ENCODE measurements at places on chromosomes 6 and 20.

DNA sequence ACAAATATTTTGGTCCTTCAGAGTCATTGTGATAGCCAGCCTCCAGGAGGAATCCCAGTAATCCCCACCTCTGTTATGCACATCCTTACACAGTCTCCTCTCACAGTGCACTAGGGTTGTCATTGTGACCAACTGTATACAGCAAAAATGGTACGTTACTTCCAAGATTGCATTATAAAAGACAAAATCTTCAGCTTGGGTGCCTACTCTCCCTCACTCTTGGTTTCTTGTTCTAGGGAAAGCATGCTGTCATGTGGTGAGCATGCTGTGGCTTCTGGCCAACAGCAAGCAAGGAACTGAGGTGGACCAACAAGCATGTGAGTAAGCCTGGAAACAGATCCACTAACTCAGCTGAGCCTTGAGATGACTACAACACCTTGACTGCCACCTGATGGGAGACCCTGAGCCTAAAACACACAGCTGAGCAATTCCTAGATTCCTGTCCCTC is 130.1 kb upstream of the DST start:
- DNase-seq, result peak; percentile 53

DNA sequence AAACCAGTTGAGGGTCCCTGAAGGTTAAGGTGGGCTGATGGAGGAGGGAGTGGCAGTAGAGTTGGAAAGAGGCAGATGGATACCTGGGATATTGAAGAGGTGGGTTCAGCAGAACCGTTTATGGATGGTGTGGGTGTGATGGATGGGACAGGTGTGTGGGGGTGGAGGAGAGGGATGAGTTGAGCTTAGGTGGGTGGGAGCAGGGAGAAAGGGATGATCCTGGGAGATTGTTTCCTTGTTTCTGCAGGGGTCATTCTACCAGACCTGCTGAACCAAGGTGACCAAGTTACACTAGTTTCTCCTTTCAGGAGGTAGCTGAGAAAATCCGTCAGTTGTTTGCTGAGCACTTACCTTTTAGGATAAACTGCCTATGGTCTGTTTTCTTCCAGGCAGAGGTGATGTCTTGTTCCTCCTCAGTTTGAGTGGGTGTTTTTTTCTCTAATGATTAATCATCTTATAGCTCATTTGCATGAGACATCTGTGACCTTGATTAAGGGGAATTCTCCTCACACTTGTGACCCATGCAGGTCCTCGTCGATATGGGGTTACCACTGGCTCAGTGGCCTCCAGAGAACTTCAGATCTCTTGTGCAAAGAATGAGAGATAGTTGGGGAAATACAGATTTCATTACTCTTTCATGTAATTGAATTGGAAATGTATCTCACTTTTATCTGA is 53.0 kb downstream of the FARS2 start:
- no peak for DNase-seq

DNA sequence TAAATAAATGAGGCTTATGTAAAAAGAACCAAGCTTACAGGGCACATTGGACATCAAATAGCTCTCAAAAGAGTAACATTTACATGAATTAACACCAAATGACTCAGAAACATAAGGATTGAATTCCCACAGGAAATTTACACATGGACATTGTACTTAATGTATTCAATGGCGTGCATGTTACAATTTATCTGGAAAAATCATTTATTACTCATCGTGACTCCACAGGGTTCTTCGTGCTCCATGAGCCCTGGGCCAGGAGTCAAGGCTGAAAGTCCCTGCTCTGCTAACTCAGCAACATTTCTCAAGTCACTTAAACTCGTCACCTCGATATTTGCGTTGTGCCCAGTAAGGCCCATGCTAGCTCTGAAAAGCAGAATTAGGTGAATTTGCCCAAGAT is 158.5 kb downstream of the PHACTR1 start:
- no peak for DNase-seq

GRCh38 chr6:49923826-49924225 is 40.1 kb downstream of the DEFB114 start:
- peak; percentile 30 for DNase-seq

DNA sequence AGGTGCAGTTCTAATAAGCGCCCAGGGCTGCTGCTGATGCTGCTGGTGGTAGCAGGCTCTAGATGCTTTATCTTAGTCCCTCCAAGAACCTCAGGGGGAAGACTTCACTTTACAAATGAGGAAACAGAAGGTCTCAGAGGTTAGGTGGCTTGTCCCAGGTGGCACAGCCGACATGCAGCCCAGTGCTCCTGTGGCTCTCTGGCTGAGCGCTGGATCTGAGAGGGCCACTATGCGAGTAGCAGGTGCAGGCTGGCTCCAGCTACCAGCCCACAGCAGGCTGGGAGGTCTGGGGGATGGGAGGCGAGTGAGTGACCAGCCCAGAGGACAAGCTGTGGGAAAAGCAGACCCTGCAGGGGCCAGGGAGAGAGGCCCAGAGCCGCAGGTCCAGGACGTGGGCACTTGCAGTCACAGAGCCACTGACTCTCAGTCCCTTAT is 90.9 kb downstream of the PRND start:
- no peak for DNase-seq

DNA sequence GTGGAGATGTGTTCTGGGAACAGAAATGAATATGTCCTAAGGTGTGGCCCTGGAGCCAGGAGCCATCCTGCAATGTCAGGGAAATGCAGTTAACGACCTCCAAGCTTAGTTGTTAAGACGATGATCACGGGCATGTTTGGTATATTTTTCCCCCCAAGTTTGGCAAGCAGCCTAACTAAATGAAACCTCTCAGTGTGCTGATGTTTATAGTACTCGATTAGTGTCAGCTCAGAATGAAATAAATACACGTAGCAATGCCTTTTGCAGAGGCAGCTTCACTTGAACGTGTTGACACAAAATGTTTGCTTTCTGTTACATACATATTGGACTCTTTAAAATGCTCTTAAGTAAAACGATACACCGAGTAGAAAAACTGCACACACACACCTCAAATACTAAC is 76.2 kb upstream of the OLIG3 start:
- no peak for DNase-seq

Measured in RKO (cell line).